ENCODE measurements at places on chromosomes 16 and 17.

- DNase-seq: no peak
These were observed 13.8 kb downstream of the SPNS2 start for GRCh38 chr17:4512156-4513112.

GRCh38 chr16:88437367-88437964, 15.6 kb upstream of the ZFPM1 start:
- DNase-seq: peak; percentile 72

GRCh38 chr16:30553393-30553899, 4.7 kb downstream of the ZNF764 start:
- no peak for DNase-seq

DNA sequence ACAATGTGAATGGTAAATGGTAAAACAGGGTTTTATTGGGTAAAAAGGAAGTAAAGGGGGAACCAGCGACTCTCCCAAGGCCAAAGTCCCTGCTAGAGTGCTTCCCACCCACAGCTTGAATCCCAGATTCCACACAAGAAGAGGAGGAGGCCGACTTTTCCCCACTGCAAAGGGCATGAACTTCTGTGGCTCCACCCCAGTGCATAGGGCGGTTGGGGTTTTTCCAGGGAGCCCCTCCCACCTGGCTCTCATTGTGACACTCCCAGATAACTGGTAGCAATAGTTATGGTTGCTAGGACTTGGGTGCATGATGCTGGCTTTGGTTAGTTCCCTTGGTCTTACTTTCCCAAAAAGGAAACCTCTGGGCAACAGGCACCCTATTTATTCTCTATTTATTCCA, 666.0 kb upstream of the CA10 start:
- no peak for DNase-seq

- DNase-seq: peak; percentile 33
These were observed 1931.9 kb downstream of the TP53TG3F start for GRCh38 chr16:35391328-35391727.

- no peak for DNase-seq
These were observed 13.6 kb upstream of the NKD1 start for GRCh38 chr16:50534556-50534955.

DNA sequence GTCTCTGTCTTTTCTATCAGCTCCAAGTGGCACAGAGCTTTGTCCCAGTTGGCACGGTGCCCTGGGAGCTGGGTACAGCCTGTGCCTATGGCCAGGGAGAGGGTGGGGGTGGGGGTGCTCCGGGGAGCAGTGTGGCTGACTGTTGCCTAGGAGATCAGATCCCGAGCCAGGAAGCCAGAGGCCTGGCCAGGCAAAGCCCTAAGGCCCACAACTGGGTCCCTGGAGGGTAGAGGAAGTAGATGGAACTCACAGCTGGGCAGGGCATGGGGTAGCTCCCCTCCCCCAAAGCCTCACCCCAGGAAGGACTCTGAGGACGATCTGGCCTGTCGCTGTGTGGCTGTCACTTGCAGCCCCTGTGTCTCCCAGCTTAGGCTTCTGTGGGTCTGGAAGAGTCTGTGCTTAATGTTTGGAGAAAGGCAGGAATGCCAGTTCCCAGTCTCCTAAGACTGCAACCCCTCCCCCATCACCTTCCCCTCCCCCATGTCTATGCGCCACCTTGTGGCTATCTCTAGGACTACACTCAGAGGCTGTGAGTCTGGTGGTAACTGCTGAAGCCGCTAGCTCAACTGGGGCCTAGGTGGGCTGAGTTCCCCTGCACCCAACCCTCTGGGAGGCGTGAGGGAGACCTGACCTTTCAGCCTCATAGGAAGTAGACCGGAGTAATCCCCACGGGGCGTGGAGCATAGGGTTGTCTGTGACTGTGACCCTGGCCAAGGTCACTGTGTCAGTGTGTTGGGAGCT, 12.6 kb downstream of the THRA start:
- peak; percentile 80 for DNase-seq

- peak; percentile 83 for DNase-seq
These were observed 40.8 kb downstream of the RNF157 start for GRCh38 chr17:76199469-76199868.

DNA sequence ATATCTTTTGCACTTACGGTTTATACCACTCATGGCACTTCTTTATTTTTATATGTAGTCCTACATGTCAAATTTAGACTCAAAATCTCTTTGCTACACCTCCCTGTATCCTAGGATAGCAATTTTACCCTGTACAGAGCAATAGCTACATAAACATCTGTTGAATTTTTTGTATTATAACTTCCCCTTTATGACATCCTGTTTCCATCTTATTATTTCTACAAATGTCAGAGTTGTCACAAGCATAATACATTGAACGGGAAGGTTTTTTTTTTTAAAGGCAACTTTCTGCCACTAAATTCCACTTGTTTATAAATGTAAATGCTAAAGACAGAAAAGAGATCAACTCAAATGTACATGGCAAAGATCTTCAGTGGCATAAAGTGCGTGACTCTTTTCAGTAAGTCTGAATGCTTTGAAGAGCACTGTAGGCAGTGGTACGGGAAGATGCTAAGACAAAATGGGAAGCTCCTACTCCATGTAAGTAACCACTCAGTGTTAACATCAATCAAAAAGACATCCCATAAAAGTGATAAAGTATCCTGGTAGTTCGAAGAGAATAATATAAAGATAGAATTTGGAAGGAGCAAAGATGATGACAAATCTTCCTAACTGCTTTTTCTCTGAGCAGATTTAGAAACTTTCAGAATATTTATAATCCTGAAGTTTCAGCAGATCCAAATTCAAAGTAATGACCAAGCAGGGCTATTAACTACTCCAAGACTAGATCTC, 26.8 kb downstream of the GNA13 start:
- no peak for DNase-seq

DNA sequence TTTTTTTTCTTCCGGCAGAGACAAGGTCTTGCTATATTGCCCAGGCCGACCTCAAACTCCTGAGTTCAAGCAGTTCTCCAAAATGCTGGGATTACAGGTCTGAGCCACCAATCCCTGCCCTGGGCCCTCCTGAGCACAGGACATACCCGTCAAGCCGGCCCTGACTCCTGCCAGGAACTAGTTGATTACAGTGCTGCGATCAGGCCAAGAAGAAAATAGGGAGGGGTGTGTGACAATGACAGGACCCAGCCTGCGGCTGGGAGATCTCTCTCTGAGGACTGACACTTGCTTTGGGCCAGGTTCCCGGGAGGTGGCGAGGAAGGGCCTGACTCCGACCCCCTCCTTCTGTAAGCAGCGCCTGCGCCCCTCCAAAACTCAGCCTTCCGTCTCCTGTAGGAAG, 276.6 kb downstream of the MRTFB start:
- no peak for DNase-seq

DNA sequence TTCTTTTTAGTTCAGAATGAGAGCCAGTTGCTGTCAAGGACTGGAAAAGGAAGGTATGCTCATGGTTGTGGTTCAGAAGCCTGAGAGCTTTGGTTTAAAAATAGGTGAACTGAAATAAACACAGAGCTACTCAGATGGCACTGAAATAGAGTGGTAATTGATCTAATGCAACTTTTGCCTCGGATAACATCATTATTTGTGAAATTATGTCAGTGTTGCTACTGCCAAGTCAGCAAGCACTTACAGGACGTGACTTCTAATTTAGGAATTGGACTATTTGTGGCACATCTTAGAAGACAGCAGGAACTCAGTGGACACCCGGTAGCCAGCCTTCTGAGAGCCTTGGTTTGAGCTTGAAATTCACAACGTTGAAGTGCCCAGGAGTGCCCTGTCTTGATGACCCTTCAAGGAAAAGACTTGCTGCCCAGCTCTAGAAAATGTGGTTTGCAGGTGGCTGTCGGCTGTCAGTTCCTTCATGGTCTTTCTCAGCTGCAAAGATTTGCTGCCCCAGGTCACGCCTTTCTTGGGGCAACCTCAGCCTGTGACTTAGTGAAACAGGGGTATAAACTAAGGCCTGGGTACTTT, 42.0 kb upstream of the XYLT1 start:
- no peak for DNase-seq

DNA sequence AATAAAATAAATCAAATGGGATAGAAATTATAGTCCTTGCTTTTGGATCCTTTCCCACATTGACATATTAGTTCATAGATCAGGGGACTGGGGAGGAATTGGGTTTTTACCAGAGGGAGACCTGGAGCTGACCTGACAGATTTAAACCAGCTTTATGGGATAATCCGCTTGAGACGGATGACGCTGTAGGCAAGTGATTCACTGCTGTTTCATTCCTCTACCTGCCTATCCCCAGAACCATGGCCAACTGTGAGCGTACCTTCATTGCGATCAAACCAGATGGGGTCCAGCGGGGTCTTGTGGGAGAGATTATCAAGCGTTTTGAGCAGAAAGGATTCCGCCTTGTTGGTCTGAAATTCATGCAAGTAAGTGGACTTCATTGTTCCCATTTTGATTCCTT, 2.1 kb downstream of the NME1 start:
- no peak for DNase-seq

GRCh38 chr16:79801646-79802045, 201.1 kb upstream of the MAF start:
- DNase-seq: no peak

- DNase-seq: no peak
These were observed 20.1 kb upstream of the ALKBH5 start for GRCh38 chr17:18163547-18163946.

DNA sequence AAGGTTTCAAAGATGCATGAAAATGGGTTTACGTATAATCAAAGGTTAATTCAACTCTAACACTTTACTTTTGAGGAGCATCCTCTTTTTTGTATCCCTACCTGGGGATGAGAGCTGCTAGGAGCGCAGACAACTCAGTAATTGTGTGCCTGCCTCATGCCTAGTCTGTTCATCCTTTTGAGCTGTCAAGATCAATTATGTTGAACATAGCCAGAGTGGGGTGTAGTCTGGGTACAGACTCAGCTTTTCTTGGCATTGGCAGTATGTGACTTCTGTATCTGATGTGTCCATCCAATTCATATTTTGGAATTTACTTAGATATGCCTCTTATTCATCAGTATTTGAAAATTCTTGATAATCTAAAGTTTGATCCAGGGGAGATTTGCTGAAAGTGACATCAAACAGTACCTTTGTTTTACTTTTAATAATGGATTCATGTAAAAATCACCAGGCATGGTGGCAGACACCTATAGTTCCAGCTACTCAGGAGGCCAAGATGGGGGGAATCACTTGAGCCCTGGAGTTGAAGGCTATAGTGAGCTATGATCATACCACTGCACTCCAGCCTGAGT, 24.1 kb downstream of the PRKCA start:
- no peak for DNase-seq

- DNase-seq: peak; percentile 89
These were observed 7.0 kb downstream of the KRT14 start for GRCh38 chr17:41579484-41580243.

GRCh38 chr16:46712911-46713310, 23.5 kb downstream of the ORC6 start:
- no peak for DNase-seq

- DNase-seq: no peak
These were observed 1.0 kb downstream of the PRRT2 start for GRCh38 chr16:29812754-29813643.

GRCh38 chr16:59604354-59604753, 870.2 kb upstream of the GOT2 start:
- DNase-seq: no peak

DNA sequence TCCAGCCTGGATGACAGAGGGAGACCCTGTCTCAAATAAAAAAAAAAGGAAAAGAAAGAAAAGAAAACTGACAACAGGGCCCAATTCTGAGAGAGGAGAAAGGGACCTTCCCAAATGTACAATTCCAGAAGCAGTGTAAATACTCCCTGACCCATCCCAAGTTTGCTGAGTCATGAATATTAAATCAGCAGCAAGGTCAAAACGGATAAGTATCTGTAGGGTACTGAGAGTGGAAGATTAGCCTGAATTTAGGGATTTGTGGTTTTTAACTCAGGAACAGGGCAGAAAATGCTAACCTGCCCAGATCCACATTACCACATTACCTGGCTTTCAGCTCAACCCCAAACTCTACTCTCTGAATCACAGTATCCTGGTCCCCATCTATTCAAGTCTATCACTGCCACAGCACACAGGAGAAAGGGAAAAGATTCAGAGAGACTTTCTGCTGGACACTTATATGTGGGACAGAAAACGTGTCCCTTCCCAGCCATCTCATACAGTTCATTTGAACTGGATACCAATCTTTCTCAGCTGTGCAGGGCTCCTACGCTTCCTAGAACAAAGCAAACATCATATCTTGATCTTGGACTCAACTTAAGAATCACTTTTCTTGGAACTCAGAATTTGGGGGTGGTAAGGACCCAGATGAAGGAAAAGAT, 2.9 kb downstream of the FXR2 start:
- DNase-seq: no peak

DNA sequence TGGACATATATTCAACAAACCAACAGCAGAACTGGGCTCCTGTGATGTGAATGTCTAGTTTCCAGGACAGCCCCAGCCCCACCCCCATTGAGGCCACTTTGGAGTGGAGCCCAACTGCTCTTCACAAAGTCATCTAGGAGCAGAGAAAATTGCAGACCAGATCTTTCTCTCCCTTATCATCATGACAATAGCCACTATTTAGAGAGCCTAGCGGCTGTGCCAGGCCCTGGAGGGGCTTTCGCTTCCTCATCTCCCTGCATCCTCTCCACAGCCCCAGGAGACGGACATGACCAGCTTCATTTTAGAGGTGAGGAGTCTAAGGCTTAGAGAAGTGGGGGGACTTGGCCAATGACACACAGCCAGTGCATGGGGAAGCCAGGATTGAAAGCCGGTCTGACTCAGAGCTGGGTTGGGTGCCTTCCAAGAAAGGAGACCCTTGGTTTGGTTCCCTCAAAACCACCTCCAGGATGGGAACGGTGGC, 1.4 kb downstream of the PRSS8 start:
- no peak for DNase-seq

GRCh38 chr17:69567130-69567529, 152.6 kb downstream of the MAP2K6 start:
- no peak for DNase-seq

DNA sequence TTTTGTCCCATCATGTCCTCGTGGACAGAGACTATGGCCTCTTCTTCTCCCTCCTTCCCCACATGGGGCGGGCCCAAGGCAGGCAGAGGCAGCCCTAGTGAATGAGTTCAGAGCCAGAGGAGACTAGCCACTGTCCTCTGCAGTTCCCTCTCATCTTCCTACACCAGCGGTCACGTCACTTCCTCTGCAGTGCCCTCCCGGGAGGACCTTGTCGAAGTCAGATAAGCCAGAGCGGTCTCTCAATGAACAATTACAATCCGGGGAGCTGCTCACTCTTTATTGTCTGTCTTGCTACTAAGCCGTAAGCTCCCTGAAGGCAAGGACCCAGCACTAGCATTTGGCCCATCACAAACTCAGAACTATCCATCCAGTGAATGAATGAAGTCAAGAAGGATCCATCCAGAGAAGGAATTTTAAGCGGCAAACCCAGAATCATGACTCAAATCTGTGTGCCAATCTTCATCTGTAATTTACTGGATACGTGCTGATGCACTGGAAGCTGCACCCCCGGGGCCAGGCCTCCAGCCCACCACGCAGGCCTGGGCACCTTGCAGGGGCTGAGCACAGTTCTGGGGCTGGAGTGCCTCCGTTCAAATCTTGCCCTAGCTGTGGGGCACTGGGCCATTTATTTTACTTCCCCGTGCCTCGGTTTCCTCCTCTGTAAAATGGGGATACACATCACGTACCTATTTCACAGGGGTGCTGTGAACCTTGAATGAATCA, 18.1 kb downstream of the ZNF423 start:
- DNase-seq: no peak

GRCh38 chr17:35773679-35774425, 13.2 kb downstream of the C17orf50 start:
- DNase-seq: no peak

- no peak for DNase-seq
These were observed 250.2 kb downstream of the CDH13 start for GRCh38 chr16:82876951-82877350.

- DNase-seq: no peak
These were observed 21.4 kb downstream of the PIEZO1 start for GRCh38 chr16:88763502-88764053.

- DNase-seq: no peak
These were observed 364.1 kb downstream of the CPPED1 start for GRCh38 chr16:12439399-12440227.

All from activated CD4-positive, alpha-beta memory T cell treated with anti-CD3 and anti-CD28 coated beads for 36 hours (primary cell).